ENCODE measurements at places on chromosomes 7 and 10.

DNA sequence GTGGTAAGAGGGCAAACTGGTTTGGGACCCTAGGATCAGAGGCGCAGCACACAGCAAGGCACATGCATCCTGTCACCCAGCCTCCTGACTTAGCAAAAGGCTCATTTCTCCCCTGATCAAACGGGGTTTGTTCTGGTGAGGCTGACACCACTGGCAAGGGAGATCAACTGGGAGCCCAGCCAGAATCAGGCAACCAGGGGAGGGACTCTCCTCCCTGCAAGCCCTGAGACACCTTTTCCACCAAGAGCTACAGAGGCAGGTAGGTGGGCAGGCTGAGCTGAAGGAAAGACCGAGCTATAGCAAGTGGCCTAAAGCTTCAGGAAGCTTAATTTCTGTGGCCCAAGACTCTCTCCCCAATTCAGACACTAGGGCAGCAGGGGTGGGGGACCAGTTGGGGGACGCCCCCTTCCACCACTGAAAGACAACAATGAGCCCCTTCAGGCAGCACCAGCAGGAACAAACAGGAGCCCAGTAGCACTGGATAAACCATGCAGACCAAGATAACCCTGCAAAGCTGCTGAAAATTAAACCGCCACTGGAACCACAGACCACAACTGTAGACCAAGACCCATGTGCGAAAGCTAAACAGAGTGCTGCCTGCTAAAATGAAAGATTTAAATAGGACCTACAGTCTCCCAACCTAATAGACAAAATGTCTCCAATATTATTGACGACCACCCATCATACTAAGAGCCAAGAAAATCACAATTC is 27.1 kb upstream of the SAR1A start:
- DNase-seq, result no peak

GRCh38 chr7:1995426-1995825 is 237.3 kb downstream of the MAD1L1 start:
- DNase-seq, result no peak

DNA sequence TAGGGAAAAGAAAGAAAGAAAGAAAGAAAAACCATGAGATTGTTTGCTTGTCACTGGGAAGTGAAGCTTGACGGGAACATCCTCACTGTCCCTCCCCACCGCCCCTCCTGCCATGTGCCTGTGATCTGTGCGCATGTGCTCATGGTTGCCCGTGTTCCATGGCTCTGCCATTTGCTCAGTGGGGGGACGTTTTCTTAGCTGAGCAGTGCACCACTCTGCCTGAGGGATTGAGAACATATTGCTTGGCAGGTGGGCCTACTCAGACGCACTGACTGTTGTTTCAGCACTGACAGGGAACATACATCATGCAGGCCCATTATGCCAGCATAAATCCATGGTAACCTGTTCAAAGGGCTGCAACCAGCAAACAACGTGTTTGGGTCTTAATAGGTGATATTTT is 747.9 kb upstream of the GALNT17 start:
- no peak for DNase-seq

DNA sequence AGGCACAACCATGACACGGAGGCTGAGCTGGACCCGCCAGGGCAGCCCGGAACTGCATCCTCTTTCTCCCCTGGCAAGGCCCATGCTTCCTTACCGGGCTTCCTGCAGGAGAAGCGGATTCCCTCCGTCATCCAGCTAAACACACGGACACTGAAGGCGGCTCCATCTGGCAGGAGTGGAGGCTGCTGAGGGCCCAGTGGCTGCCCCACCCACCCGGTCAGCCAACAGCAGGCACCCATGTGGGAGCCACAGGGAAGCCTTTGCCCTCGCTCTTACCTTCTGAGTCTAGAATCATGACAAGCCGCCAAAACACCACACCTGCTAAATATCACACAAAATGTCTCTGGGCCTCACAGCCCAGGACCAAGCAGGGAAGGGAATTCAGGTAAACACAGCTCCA is 321.6 kb upstream of the RNF32 start:
- DNase-seq, result no peak

DNA sequence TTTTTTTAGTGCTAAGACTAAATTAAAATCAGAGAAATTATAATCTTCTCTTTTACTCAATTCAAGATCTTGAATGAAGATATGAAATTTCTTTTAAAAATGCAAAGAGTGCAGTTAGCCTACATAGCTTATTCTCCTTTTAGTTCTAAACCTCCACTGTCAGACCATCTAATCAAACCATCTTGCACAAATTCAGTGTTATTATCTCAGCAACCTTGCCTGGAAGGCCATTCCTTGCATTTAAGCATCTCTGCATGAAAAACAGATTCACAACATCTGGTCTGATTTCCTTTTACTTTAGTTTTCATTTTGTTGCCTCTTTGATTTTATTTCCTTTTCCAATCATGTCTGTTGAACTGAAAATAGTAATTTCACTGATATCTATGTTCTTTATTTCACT is 527.2 kb upstream of the LRRTM3 start:
- DNase-seq, result no peak

- DNase-seq, result no peak
These were observed 12.9 kb upstream of the BMS1 start for GRCh38 chr10:42769673-42770072.

GRCh38 chr7:73973091-73973490 is 54.9 kb upstream of the ELN start:
- DNase-seq, result no peak

GRCh38 chr10:63240807-63241206 is 107.7 kb downstream of the NRBF2 start:
- no peak for DNase-seq

- no peak for DNase-seq
These were observed 58.6 kb upstream of the LOXL4 start for GRCh38 chr10:98326621-98327027.

DNA sequence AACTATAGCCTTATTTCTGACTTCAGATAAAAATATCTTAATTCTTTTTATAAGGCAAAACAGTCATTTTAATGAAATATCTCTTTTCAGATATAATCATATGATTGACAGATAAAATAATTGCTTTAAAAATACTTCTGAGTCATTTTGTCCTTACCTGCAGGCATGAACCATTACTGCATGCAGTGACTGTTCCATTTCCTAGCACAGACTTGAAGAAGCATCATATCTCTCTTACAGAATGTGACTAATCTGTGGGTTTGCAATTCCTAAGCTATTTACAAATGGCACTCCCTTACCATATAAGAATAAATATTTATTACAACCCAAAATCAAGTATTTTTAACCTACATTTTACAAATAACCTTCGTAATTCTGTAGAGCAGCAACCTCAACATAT is 120.7 kb downstream of the SRPK2 start:
- no peak for DNase-seq

GRCh38 chr10:99002392-99002791 is 233.3 kb downstream of the HPSE2 start:
- no peak for DNase-seq

DNA sequence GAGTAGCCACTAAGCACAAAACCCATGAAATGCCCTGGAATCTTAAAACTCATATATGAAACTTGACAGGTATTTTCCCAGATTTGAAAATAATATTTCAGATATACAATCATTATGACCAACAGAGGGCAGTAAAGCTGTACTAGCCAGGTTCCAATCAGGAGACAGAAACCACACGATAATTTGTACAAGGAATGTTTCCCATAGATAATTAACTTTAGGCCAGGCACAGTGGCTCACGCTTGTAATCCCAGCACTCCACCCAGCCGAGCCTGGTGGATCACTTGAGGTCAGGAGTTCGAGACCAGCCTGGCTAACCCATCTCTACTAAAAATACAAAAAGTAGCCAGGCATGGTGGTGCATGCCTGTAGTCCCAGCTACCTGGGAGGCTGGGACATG is 31.0 kb upstream of the NUB1 start:
- no peak for DNase-seq

DNA sequence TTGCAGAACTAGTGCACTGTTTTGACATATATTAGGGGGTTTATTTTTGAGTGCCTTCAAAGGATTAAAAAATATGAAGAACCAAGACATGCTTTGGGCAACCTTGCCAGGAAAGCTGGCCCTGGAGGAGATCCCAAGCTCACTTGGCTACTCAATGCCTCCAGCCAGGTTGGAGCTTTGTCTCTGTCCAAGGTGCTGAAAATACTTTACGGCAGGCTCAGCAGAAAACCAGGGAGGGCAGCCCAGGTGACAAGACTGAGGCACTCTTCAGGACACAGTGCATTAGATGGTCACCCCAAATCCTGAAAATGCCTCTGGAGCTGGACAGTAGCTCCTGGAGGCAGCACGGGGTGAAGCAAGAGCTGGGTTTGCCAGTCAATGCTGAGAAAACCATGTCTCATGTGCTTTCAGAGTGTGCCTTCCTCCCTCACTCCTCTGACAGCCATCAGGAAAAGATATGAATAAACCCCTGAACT is 5.8 kb upstream of the KCNH2 start:
- no peak for DNase-seq

DNA sequence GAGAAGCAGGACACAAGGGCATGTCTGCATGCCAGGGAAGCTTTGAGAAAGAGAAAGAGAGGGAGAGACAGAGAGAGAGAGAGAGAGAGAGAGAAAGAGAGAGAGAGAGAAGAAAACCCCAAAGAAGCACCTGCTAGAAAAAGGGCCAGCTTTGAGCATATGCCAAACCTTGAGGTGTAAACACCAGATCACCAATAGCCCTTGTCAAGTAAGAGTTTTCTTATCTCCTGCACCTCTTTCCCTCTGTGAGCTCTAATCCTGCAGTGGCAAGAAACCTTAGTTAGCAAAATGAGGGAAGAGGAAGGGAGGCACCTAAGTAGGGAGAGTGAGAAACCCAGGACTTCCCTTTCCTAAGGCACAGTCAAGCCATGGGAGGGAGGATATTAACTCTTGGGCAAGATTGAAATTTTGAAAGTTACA is 11.3 kb upstream of the TRDMT1 start:
- no peak for DNase-seq

GRCh38 chr10:86648704-86649427 is 5.5 kb upstream of the OPN4 start:
- no peak for DNase-seq

DNA sequence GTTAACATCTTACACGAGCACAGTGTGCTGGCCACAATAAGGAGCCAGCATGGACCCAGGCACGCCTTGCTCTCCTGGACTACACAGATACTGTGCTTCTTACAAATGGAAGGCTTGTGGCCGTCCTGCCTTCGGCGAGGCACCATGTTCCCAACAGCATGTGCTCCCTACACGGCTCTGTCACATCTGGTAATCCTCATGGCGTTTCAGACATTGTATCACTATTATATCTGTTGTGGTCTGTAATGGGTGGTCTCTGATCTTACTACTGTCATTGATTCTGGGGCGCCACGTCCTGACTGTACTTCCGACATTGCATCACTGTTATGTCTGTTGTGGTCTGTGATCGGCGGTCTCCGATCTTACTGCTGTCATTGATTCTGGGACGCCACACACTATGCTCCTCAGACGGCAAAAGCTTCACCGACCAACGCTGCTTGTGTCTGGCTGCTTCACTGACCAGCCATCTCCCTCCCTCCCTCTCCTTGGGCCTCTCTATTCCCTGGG is 195.4 kb downstream of the MAD1L1 start:
- DNase-seq, result no peak

DNA sequence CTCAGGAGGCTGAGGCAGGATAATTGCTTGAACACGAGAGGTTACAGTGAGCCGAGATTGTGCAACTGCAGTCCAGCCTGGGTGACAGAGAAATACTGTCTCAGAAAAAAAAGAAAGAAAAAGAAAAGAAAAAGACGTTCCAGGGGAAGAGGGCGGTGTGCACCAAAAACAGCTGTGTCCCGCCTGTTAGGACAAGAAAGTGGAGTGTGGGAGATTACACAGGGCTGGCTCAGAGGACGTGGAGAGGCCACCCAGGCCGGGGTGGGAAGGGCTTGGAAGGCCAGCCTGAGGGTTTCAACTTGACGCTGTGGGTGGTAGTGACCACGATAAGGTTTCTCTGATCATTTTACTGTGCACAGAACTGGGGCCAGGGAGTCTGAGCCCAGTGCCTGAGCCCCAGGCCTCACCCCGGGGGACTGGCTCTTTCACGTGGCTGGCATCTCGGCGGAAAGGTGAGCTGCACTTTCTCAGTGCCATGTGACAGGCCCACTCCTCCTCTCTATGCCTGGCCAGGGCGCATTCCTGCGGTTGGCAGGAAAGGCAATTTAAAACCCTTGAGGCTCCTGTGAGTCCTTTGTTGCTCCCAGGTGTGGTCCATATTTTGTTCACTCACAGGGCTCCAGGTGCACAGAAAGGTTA is 13.9 kb downstream of the RHBDD2 start:
- no peak for DNase-seq

DNA sequence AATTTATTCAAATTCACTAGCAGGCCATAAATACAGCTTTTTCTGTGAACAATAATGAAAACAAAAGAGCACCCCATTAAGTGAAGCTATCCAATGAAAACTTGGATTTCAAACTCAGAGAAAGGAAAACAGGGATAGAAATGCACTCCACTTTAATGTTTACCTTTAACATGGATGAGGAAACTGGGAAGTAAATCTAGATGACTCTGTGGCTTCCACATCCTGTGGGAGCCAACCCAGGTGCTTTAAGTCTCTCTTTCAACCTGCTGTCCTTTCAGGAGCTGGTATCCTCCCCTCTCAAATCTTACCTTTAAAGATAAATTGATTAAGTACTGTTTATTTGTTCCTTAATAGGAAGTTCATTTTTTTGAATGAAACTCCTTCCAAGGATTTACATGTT is 21.5 kb upstream of the SGMS1 start:
- no peak for DNase-seq

DNA sequence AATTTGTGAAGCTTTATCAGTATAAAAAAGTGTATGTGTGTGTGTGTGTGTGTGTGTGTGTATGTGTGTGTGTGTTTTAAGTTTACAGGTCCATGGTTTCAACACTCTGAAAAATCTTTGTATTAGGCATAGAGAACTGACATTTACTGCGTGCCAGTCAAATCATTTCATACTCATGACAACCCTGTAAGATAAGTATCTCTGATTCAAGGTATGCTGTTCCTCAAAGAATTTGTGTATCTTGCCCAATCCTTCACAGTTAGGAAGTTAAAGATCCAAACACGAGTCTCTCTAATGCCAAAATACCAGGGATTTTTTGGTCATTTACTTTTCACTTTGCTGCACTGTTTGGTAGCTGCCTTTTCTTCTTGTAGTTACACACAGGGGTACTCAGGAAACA is 1121.3 kb upstream of the AUTS2 start:
- no peak for DNase-seq

- no peak for DNase-seq
These were observed 6.8 kb upstream of the MSMB start for GRCh38 chr10:46052791-46053375.

DNA sequence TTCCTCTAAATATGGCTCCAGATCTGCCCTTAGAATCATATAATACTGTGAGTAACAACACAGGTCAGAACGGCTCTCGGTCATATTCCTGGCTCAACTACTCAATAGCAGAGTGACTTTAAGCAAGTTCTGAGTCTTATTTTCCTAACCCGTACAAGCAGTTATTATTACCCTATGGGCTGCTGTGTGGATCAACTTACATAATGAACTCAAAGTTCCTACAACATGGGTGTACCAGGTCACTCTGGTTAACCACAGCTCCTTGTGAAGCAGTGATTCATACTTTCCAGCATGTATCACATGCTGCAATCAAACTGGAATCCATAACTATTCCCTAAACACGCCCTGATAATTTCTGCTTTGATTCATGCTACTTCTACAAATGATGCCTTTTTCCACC is 107.3 kb downstream of the LRRN3 start:
- no peak for DNase-seq

- DNase-seq, result peak; percentile 65
These were observed 1.6 kb downstream of the SGMS1 start for GRCh38 chr10:50621968-50622705.

- no peak for DNase-seq
These were observed 117.2 kb downstream of the LRRTM3 start for GRCh38 chr10:67043041-67043440.
